ENCODE measurements at places on chromosomes 2 and 18.

- DNase-seq = no peak
Measured at GRCh38 chr2:224284134-224284946, 117.6 kb downstream of the FAM124B start.

DNA sequence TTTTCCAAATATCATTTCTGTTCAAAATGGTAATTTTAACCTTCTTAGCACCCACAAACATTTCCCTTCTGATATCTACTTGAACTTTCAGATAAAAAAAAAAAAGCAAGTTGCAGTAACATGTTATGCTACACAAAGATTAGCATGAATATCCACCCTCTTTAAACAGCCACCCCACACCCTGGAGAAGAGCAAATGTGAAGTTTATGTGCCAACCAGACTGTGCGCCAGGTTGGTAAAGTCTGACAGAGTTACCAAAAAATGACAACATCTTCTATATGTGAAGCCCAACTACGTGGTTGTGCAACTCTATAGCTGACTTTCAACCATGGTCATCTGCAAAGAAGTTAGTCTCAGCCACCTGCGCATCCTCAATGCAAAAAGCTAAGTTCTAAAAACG lies 62.6 kb downstream of the BCL11A start:
- no peak for DNase-seq

DNA sequence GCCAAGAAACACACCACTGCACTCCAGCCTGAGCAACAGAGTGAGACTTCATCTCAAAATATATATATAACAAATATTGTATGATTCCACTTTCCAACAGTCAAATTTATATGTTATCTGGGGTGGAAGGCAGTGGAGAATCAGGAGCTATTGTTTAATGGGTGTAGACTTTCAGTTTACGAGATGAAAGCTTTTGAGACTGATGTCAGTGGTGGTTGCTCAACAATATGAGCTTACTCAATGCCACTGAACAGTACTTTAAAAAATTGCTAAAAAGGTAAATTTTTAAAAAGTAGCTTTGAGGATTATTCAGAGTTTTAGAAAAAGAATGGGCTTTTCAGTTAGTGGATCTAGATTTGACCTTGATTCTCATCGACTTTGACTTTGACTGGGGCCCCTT lies 105.9 kb upstream of the ST6GAL2 start:
- DNase-seq = no peak

GRCh38 chr2:206232287-206233035 lies 42.0 kb upstream of the ZDBF2 start:
- DNase-seq = no peak

DNA sequence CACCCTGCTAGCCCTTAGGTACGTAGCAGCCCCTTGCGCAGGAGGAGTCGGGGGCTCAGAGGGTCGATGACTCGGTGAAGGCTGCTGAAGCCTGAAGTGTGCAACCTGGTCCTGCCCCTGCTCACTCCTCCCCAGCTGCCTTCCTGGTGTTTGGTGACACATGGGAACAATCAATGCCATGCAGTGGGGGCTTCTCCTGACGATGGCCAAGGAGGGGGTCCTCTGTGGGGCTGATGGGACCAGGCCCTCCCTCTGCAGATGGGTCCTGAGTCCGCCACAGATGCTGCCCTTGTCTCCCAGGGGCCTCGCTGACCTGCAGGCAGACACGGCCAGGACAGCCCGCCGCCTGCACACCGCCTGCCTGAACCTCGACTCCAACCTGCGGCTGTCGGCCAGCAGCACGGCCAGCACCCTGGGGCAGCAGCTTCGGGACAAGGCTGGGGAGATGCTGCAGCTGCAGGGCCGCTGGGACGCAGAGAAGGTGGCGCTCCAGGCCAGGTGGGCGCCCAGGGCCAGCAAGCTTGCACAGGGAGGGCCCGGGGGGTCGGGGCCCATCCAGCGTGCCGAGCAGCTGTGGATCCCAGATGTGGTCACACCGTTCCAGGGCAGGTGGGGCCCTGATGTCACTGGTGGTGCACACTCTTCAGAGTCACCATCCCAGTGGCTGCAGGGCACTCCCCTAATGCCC lies 24.6 kb downstream of the CROCC2 start:
- DNase-seq = no peak

DNA sequence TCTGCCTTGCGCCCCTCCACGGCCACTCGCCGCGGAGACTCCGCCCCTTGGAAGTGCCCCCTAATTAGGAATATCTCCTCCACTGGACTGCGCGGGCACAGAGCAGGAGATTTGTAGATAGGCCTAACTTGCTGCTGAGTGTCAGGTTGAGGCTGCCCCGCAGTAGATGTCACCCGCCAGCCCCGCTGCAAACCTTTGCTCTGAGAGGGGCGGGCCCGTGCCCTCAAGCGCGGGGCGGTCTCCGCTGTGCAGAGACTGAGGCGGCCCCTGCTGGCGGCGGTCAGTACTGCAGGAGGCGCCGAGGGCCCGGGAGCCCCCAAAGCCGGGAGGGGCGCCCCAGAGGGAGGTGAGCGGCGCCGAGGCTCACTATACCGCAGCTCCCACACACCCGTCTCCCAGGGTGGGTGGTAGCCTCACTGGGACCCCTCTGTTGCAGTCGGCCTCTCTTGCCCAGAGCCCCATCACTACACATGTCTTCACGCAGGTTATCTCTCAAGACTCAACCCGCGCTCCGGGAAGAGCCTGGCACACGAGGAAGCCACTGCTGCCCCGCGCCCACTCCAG lies 2.9 kb upstream of the NEURL3 start:
- no peak for DNase-seq

- no peak for DNase-seq
Measured at GRCh38 chr2:238875471-238876231, 27.8 kb downstream of the TWIST2 start.

DNA sequence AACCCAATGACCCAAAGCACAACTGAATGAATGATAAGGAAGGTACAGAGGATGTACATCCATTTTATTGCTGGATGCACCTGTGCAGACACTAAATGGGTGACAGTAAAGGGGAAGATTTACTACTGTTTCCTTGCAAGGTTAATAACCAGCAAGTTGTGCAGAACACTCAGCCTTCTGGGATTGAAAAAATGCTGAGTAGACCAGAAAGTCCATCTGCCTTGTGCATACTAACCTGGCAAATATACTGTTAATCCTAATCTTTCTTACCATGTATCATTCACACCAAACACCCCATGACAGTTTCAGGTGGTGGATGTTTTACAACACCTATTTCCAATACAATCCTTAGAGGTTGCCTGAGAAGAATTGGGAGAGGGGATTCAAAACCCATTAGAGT lies 814.1 kb upstream of the NRXN1 start:
- no peak for DNase-seq

DNA sequence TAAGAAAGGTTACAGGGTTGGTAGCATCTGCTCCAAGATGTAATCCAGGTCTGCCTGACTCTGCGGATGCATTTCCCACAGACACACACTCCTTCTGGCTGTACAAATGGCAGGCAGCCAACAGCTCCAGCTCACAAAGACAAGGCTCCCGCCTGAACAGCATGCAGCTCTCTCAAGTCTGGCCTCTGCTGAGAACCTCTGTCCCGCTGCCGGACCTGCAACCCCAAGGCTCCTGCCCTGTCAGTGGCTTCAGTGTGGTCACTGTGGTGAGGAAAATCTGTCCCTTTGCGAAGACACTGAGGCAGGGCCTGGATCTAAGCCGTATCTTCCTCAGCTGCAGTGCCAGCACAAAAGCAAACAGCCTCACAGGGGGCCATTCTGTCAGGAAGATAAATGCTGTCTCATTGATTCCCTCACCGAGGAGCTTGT lies 469.3 kb upstream of the MEX3C start:
- no peak for DNase-seq

DNA sequence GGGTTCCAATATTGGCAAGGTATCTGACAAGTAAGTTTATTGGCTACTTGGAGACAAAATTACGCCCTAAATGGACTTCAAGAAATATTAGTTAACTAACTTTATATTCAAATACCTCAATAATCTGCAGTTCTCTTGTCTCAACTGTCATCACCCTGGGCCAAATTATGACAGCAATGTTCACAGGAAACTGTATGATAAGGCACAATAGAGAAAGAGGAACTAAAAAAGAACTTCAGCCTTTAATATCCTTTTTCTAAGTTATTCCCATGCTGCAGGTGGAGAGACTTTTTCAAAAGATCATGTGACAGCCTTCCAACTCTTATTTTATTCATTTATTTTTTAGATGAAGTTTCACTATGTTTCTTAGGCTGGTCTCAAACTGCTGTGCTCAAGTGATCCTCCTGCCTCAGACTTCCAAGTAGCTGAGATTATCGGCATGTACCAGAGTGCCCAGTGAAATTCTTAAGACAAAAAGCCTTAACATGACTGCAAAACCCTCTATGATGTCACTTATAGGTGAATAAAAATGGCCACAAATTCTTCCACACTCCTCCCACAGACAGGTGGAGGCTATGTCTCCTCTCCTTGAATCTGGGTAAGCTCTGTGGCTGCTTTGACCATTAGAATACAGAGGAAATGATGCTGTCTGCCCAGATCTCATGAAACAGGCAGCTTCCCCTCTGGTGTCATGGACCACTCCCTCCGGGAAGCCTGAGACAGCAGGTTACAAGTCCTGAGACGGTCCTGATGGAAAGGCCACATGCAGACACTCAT lies 211.0 kb downstream of the TGIF1 start:
- no peak for DNase-seq

DNA sequence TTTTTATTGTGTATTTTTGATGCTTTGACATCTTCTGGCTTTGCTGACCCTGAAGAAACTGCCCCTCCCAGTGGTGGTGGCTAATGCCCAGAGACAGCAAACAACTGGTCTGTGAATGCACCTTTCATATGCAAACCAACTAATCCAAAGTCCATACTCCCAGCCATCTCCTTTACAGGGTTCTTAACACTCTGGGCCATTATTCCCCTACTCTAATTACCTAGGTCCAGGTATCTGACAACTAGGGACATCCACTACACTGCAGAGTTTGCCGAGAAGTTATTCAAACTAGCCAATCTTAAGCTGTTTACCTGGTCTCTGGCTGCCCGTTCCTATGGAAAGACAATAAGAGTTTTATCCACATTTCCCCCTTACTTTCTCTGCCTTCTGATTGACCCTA lies 73.6 kb downstream of the FSHR start:
- DNase-seq = no peak

- DNase-seq = no peak
Measured at GRCh38 chr2:134336352-134336751, 82.5 kb downstream of the MGAT5 start.

- DNase-seq = no peak
Measured at GRCh38 chr2:16362611-16363010, 303.0 kb downstream of the CYRIA start.

DNA sequence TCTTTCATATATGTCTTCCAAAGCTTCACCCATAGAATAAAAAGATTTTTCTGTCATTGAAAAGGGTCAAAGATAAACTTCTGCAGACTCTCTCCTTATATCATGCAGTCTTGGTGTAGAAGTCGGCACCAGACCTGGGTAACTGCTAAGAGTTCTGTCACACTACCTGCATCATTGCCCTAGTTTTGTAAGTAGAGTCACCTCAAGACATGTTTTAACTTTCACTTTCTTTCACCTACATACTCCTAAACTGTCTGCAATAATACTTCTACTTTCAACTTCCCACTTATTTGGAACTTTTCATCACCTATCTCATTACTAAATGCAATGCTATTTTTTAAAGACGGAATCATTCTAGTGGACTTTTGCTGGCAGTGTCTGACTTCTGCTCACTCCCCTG lies 475.6 kb upstream of the VRK2 start:
- DNase-seq = no peak

DNA sequence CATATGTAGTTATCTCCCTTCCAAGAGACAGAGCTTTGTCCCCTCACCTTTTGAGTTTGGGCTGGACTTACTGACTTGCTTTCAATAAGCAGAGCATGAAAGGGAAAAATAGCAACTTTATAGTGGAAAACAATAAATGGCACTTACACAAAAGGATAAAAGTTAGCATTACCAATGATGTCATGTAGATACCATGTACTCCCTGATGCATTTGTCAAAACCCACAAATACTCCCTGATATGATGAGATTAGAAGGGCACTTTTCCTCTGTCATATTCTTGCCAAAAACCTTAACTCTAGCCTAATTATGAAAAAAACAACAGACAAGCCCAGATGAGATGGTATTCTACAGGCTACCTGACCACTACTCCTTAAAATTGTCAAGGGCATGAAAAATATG lies 16.0 kb downstream of the HIBCH start:
- DNase-seq = no peak

DNA sequence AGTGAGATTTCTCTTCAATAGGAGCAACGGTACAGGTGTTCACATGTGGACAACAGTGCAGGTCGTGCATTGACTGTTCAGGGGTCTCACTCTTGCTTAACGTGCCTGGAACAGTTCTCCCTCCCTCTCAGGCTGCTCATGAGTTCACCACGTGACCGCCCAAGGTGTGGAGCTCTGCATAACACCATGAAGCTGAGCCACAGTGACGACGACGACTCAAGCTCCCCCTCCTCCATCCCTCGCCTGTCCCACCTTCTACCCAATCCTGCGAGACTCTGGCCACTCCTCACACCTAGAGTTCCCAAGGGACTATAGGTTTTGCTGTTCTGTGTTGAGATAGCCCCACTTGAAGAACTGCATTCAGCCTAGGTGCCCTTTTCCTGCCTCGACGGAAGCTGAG lies 42.8 kb downstream of the STK25 start:
- DNase-seq = no peak

DNA sequence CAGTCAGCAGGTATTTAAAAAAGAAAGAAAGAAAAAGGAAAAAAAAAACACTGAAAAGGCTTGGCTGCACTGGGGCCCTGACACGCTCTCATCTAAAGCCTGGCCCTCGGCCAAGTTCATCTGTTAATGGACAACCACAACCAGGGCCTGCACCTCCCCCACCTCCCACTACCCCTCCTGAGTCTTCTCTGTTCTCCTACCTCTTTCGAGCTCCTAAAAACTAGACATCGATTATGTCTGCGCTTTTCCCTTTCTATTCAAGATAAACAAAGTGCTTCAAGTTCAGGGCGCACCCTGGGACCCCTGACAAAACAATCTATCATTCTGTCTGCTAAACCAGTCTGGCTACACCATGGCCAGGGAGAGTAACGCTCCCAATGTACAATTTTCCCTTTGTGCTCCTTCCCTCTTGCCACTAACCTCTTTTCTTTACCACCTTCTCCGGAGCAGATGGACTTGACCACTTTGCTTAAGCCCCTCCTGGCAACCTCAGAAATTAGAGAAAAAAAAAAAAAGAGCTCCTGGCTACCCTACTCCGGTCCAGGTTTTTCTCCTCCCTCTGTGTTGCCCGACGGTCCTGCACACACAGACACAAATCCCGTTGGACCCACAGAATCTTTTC lies 22.7 kb downstream of the BCL11A start:
- no peak for DNase-seq

DNA sequence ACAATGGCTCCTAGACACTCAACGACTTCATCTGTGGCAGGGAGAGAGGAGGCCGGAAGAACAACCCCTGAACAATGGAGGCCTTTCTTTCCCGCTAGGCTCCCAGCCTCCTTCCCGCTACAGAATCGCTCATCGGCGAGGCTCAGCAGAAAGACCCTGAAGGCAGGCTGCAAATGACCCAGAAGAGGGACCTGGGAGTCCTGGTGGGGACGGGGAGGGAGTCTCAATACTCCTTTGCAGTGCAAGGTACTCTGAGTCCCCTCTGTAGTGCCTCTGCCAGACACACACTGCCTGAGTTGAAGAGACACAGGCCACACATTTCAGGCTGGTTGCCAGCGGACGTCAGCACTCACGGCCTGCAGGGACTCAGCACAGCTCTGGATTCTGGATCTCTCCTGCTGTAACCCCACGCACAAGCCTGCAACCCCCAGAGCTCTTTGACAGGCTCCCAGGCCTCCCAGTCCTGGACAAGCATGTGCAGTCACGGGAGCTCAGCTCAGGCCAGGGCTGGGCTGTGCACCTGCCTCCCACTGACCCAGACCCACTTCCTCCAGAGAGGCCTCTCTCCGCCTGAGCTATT lies 6.1 kb downstream of the GPR17 start:
- DNase-seq = no peak

Data from AG04450 (cell line).